ENCODE measurements at places on chromosomes 1 and 21.

DNA sequence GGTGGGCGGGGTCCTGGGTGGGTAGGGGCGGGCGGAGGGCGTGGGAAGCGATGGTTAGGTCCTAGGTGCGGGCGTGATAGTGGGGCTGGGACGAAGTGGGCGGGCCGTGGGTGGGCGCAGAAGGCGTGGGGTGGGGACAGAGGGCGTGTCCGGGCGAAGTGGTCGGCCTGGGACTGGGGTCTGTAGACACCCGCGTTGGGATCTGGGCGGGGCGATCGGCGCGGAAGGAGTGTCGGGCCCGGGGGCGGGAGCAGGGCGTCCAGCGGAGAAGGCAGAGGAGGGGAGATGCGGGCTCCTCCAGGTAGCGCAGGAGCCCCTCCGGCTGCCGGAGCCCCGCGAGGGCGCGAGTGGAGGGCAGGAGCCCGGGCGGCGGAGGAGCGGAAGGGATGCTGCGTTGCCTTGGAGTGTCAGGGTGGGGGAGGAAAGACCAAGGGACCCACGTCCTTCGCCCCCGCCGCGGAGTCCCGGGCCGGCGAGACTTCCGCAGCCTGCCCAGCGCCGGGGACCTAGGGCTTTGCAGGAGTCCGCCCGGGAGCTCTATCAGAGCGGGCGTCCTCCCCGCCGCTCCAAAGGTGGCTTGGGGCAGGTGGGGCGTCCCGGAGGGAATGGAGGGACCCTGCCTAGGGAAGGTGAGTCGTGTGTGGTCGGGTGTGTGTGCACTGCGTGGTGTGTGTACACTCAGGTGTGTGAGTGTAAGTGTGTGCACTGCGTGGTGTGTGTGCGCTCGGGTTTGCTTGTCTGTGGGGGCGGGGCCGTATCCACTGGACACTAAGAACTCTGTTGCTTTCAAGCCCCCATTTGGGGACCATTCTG, 27.0 kb upstream of the PRSS38 start:
- no peak for DNase-seq

DNA sequence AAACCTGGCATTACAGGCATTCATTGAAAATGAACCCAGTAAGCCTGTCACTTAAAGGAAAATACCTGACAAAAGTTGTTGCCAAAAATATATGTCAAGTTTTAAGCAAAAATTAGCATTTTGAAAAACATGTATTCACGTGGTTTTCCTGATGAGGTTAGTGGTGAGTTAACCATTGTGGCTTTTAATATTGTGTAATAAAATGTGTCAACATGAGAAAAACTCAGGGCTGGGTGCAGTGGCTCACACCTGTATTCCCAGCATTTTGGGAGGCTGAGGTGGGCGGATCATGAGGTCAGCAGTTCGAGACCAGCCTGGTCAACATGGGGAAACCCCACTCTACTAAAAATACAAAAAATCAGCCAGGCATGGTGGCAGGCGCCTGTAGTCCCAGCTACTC, 731.4 kb downstream of the KCNT2 start:
- DNase-seq: no peak

DNA sequence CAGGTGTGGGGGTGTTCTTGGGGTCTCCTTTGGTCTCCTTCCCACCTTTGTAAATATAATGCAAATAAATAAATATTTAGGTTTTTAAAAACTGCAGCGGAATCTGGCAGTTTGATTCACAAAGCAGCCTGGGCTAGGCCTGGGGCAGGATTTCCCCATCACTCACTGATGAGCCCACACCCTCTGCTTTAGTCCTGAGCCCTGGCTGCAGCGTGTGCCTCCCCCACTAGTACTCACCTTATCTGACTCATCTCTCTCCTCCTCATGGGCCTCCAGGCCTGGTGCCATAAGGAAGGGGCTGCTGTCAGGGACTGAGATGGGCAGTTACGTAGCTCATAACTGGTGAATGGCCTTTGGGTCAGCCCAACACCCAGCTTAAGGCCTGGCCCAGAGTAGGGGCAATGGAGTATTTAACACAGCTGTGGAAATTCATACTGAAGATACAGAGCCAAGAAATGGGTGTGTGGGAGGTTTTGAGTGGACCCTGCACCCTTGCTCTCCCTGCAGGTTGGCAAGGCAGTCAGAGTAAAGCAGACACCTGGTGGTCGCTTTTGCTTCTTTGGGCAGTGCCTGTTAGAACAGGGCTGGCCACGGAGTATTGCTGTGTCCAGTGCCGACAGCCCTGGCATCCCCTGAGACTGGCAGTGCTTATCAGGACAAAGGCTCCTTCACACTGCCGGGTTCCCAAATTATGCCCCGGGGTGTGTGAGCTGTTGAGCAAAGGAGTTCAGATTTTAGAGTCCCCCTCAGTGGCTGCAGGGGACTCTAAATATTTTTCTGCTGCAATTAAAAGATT, 39.7 kb downstream of the AZIN2 start:
- DNase-seq: no peak

- peak; percentile 81 for DNase-seq
Observed at GRCh38 chr1:227734856-227735538, at the start of the genes JMJD4 and SNAP47. JMJD4 (minus strand) TSS chr1:227735302; CDS start chr1:227735273, 29 bp downstream. SNAP47 (plus strand) TSS chr1:227735435; CDS start chr1:227747737, 12,302 bp downstream.

- peak; percentile 45 for DNase-seq
Observed at GRCh38 chr1:54070171-54070837, 16.9 kb downstream of the TCEANC2 start.

GRCh38 chr1:114353262-114353661, 157.7 kb downstream of the TRIM33 start:
- DNase-seq: no peak

- no peak for DNase-seq
Observed at GRCh38 chr1:58823481-58824010, 39.7 kb upstream of the JUN start.

DNA sequence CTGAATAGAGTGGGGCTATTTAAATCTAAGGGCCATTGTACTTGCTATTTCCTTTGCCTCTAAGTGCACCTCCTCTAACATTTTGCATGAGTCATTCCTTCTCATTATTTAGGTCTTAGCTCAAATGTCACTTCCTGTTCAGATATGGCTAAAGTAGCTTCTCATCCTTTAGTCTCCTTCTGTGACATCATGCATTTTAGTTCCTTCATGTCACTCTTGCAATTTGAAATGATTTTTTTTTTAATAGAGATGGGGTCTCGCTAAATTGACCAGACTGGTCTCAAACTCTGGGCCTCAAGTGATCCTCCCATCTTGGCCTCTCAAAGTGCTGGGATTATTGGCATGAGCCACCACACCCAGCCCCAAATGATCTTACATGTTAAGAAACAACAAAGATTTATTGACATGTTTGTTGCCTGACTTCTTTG, 6.6 kb downstream of the TBX19 start:
- peak; percentile 19 for DNase-seq

- DNase-seq: peak; percentile 62
Observed at GRCh38 chr1:109193653-109194590, 19.8 kb upstream of the SARS1 start.

DNA sequence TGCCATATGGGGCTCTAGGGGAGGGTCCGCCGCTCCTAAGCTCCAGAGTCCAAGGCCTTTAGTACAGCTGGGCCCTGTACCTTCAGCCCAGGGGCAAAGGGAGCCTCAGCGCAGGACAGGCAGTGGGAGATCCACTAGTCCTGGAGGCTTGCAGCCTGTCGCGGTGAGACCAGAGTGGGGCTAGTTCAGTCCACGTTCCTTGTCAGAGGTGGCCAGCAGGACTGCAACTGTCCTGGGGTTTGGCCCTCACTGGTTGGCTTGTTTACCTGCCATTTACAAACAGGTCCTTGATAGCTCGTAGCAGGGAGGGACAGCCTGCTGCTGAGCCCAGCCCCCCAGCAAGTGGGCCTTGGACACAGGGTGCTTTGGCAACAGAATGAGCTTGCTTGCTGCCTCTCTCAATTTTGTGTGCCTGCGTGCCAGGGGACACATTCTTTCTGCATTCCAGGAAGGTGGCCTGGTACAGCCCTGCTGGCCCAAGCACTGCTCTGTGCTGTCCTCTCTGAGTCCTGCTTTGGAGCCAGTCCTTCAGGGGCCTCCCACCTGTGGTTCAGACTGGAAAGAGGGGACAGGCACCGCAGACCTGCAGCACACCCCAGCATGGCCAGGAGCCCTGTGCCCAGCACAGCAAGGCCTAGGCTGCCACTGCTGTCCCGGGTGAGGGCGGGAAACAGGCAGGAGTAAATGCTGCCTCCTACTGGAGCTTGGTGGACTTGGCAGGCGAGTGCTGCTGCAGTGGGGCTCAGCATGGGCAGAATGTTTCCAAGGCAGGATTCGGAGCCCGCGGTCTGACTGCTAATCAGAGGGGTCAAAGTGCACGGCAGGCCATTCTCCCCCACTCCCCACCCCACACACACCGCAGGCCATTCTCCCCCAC, 15.2 kb downstream of the H6PD start:
- no peak for DNase-seq

GRCh38 chr1:36913016-36913415, 121.3 kb downstream of the GRIK3 start:
- DNase-seq: no peak

DNA sequence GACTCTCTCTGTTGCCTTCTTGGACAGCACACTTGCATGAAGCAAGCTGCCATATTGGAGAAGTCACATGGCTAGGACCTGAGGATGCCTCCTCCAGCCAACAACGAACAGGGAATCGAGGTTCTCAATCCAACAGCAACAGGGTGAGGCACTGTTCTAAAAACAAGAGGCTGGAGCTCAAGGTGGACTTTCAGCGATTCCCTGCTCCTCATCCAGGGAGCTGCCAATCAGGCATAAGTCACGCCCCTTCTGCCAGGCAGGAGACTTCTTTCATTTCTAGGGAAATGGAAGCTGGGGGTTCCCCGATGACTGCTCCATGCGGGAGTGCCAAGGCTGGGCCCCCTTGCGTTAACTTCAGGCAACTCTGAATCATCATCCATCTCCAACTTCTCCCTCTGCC, 22.7 kb upstream of the IFNAR1 start:
- peak; percentile 82 for DNase-seq

- no peak for DNase-seq
Observed at GRCh38 chr21:31426235-31426797, 82.3 kb upstream of the TIAM1 start.

DNA sequence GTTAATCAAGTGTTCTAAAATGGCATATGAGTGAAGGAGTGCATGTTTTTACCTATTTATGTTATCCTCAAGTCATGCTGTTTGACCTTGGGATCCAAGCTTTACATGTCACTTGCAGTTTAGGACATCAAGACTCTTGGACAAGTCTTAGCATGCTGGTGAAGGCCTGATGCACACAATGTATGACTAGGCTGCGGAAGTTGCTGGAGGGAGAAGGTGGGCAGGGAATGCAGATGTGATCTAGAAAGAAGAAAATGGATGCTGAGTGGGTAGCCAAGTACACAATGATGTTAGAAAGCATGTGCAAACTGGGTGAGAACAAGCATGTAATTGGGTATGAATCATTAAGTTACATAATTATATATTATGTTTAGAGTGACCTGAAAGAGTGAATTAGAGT, 301.8 kb downstream of the BRINP2 start:
- DNase-seq: no peak

DNA sequence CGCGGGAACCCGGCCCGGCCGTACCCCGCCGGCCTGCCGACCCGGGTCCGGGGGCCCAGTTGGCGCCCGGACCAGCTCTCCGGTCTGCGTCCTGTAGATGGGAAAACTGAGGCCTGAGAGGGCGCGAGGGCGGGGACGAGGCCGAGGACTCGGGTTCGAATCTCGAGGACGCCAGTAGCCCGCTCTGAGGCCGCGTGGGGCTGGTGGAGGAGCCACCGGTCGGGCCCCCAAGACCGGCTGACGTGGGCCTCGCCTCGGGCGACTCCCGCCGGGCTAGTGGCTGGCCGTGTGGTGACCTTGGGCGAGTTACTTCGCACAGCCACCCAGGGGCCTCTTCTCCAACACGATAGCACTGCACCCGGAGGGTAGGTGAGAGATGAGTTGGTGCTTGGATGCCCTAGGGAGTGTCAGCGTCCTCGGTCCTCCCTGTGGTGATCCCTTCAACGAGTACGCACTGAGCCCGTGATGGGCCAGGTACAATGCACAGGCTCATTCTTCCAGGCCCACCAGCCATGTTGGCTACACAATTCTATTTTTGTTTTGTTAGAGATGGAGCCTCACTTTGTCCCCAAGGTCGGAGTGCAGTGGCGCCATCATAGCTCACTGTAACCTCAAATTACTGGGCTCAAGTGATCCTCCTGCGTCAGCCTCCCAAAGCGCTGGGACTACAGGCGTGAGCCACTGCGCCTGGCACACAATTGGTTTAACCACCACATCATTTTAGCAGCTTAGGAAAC, 404 bp upstream of the SCMH1 start:
- DNase-seq: no peak

DNA sequence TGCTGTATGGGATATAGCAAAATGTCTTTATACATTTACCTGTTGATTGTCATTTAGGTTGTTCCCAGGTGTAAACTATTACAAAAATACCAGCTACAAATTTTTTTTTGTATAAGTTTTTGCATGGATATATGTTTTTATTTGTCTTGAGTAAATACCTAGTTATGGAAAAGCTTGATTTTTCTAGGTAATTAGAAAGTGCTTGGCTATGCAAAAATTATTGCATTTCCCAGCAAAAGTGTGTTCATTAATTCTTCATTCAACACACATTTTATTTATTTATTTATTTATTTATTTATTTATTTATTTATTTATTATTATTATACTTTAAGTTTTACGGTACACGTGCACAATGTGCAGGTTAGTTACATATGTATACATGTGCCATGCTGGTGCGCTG, 22.1 kb downstream of the PDE4B start:
- no peak for DNase-seq

- no peak for DNase-seq
Observed at GRCh38 chr1:13407811-13408210, 2.4 kb upstream of the PRAMEF20 start.

DNA sequence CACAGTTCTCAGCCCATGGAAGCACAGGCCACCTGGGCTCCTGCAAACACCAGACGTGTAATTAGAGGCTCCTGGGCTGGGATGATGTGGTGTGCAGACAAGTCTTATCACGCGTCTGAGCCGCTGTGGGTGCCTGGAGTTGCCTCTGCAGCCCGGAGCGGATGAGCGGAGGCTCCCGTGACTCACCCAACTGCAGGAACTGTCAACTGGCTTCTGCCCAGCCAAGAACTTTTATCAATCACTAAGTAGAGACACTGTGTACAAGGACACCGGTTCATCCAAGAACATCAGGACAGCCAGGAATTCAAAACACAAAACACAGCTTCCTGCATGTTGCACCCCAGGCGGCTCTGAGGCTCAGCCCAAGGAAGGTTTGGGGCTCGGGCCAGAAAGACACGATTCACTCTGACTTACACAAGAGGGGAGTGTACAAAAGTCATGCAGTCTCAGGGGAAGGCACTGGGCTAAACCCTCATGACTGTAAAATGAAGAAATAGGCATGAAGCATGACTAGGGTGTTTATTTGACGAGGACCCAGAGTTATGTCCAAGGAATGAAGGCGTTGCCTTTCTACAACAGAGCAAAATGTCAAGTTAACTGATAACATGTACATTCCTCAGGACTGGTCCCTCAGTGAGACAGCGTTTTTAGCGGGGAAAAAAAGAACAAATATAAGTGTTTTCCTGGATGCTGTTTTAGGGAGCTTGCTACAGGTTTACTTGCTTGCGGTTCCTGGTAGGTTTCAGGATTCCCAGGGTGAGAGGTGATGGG, 21.1 kb downstream of the ERRFI1 start:
- peak; percentile 66 for DNase-seq
